ENCODE measurements at places on chromosomes 7 and 10. TPM values are rescaled to one million over a fixed set of nuclear protein-coding genes. Genes with fewer than 3 reads are reported as not detected.

GRCh38 chr10:35042783-35043182, 47.4 kb downstream of the CUL2 start:
- H3K4me3 ChIP-seq: no peak overlapping the region
- no peaks in the 10 kb centered on the region for H3K4me1 ChIP-seq
- DNase-seq: no peak
- no peak overlapping the region for H3K27ac ChIP-seq
- H3K27me3 ChIP-seq: no peaks in the 10 kb centered on the region

DNA sequence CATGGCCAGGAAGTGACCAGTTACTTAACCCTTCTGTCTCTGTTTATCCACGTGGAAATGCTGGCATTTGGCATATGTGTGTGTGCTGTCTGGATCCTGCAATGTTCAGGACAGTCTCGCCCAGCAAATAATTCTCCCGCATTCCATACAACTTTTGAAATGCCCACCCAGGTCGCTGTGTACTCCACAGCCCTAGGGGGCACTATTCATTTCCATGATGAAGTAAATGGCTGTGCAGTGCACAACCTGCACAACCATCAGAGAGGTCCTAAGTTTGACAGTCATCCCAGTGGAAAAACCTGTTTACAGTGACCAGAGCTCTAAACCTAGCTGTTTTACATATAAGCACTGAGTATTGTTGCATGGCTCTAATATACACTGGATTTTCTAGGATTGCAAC, 38.1 kb downstream of the ZNF503 start:
- no peak for DNase-seq
- no peak overlapping the region for H3K27ac ChIP-seq
- no peaks in the 10 kb centered on the region for H3K4me1 ChIP-seq
- peaks cover 16% of the 10 kb centered on the region for H3K27me3 ChIP-seq

GRCh38 chr7:33642312-33642711, 263.0 kb upstream of the BMPER start:
- peaks cover 2% of the 10 kb centered on the region for H3K36me3 ChIP-seq
- H3K4me1 ChIP-seq: no peaks in the 10 kb centered on the region
- H3K27me3 ChIP-seq: no peaks in the 10 kb centered on the region
- H3K27ac ChIP-seq: no peak overlapping the region
- no peak for DNase-seq

GRCh38 chr10:15763006-15763405, 43.3 kb upstream of the ITGA8 start:
- no peak overlapping the region for H3K27ac ChIP-seq
- no peaks in the 10 kb centered on the region for H3K36me3 ChIP-seq
- no peak overlapping the region for H3K4me3 ChIP-seq
- H3K27me3 ChIP-seq: peaks cover 2% of the 10 kb centered on the region

DNA sequence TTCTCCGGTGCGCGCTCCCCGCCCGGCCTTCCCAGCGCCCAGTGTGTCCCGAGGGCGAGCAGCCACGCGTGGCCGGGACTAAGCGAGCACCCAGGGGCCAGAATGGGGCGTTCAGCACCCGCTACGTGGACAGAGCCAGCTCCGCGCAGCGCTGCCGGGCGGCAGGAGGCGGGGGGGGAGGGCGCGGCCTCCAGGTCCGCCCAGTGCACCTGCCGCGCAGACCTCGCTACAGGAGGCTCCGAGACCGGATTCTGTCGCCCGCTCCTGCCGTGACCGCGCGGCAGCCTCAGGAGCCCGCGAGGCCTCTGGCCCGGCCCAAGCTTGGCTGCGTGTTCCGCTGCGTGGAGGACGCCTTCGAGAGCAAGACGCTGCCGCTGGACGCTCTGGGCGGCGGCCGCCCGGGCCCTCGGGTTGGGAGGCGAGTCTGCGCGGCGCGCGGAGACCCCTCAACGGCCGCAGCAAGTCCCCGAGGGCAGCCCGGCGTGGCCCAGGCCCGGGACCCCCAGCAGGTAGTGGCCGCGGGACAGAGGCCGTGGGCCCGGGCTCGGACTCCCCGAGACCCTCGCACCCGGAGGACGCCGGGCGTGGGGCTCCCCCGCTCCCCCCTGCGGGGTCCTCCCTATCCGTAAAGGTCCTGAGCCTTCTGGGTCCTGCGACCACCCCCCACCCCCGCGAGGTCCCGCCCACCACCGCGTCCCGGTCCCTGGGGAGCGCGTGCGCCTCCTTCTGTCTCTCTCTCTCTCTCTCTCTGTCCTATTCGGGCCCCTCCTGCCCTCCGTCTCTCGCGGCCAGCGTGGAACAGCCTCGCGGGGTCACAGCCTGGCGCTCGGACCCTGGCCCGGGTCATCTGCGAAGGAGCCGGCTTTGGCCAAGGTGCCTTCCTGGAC, 904 bp upstream of the DPYSL4 start:
- H3K27ac ChIP-seq: no peak overlapping the region
- H3K4me3 ChIP-seq: no peak overlapping the region
- peaks cover 37% of the 10 kb centered on the region for H3K27me3 ChIP-seq
- H3K36me3 ChIP-seq: no peaks in the 10 kb centered on the region
- peaks cover 3% of the 10 kb centered on the region for H3K4me1 ChIP-seq
- peak; percentile 76 for DNase-seq

The PDK4 gene
- not detected for total RNA-seq

DNA sequence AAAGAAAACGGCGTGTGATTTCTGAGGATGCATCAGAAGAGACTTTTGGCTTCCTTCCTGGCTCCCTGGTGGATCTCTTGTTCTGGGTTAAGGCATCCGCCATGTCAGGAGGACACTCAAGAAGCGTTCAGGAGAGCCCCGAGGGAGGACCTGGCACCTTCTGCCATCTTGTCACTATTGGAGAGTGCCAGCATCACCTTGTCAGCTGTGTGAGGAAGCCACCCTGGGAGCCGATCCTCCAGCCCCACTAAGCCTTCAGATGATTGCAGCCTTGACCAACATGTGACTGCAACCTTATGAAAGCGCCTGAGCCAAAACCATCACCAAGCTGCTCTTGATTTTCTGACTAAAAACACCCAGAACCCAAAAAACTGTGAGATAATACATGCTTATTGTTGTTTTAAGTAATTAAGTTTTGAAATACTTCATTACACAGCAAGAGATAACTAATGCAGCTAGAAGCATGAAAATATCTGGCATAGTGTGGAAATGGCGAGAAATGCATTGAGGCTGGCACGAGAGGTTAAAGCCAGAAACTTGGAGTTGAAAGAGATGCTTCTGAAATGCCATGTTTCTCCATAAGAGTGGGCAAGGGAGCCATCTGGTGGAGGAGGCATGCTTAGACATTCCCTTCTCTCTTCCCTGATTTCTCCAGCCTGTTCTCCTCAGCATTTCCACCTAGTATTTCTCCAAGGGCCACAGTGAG, 5.4 kb upstream of the ZFYVE27 start:
- H3K36me3 ChIP-seq: no peaks in the 10 kb centered on the region
- no peak overlapping the region for H3K4me3 ChIP-seq
- H3K27ac ChIP-seq: no peak overlapping the region
- peaks cover 4% of the 10 kb centered on the region for H3K27me3 ChIP-seq
- peaks cover 10% of the 10 kb centered on the region for H3K4me1 ChIP-seq
- peak; percentile 72 for DNase-seq

The PLCE1 gene
- total RNA-seq: 0.02 TPM

DNA sequence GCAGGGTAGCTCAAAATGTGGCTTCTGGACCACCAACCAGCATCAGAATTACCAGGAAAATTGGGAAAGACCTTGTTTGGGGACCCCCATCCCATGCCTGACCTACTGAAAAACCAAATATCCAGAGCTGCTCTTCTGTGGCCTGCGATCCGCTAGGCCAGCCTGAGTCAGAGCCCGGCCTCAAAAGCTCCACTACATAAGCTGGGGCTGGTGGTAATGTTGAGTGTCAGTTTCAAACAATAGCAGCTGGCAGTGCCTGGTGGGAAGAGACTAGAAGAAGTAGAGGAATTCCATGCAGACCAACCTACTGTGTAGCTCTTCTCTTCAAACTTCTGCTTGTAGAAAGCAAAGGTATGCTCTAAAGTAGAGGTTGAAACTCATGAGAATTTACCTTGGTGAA, 52.0 kb downstream of the KLRG2 start:
- DNase-seq: no peak
- peaks cover 12% of the 10 kb centered on the region for H3K36me3 ChIP-seq
- H3K4me1 ChIP-seq: peaks cover 7% of the 10 kb centered on the region
- no peak overlapping the region for H3K27ac ChIP-seq
- H3K27me3 ChIP-seq: no peaks in the 10 kb centered on the region
- no peak overlapping the region for H3K4me3 ChIP-seq

The SOSTDC1 gene
- not detected for total RNA-seq

The AKR1D1 gene
- not detected for total RNA-seq

The FGL2 gene
- total RNA-seq: 0.16 TPM

The EPHA1 gene
- 2.8 TPM for total RNA-seq

DNA sequence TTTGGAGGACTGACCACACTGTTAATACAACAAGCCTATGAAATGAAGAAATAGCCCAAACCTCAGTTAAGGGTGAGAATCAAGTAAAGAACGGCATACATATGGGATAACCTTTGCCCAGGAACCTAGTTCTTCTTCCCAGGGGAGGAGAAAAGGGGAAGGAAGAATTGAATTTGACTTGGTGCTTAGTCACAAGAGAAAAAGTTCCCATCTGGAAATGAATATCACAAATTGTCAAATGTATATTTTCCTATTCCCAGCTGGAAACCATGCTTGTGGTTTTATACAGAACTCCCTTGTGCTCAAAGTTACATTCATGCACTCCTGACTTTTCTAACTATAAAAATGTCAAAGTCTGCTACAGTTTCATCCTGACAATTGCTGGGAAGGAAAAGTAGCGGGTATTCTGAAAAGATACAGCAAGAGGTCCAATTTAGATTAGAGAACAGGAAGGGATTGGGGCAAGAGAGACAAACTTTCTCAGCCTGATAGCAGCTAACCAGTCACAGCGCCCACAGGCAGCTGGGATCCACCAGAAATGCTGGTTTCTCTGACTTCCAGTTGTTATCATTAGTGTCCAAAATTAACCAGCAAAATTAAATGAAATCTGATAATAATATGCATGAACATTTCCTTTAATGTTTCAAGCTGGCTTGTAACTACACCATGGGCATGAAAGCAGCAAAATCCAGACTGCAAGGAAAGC, 18.6 kb upstream of the GSAP start:
- no peak overlapping the region for H3K4me3 ChIP-seq
- no peaks in the 10 kb centered on the region for H3K4me1 ChIP-seq
- no peak for DNase-seq

Measured in activated CD4-positive, alpha-beta T cell treated with anti-CD3 and anti-CD28 coated beads for 36 hours (primary cell).